ENCODE measurements at places on chromosomes 3 and 15.
A peak's percentile ranks its signal among the peaks of the same experiment; 100 is the strongest.

GRCh38 chr3:53260286-53260785 lies 4.5 kb upstream of the TKT start:
- no peak for DNase-seq

GRCh38 chr3:133750259-133750656 lies 4.1 kb downstream of the TF start:
- DNase-seq, result no peak

DNA sequence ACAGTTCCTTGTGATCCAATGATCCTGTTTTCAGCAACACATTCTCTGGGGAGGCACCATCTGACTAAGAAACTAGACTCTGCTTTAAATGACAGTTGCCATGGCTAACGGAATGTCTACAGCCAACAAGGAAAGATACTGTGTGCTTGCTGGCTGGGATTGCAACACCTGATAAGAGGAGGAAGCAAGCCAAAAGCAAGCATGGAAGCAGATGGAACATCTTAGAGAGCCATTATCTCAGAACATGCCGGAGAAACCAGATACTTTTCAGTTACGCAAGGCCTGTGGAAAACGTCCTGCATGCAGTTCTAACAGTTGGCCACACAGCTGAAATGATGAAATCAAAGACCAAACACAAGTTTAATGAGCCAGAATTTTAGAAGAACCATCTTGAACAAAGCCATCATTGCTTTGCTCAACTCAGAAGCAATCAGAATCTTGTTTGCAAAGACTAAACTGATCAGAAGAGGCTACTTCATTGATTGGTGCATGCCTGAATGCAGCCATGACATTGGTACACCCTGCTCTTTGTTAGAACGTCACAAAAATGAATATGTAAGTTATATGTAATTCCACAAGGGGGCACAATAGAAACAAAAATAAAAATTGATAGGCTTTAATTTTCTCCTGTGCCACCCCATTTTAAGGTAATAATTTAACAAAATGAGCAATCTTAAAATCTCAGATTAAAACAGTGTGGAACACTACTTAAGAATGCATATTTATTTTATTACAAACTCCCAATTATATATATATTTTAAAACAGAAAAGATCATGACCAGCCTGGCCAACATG lies 50.8 kb downstream of the GXYLT2 start:
- DNase-seq, result peak; percentile 63

- DNase-seq, result peak; percentile 54
These were observed 55.0 kb downstream of the CFAP20DC start for GRCh38 chr3:58994746-58995330.

GRCh38 chr3:112043621-112044201 lies 9.2 kb downstream of the TMPRSS7 start:
- DNase-seq, result peak; percentile 65

- DNase-seq, result no peak
These were observed 62.6 kb downstream of the CRTC3 start for GRCh38 chr15:90592131-90592881.

GRCh38 chr3:69088063-69088462 lies 3.3 kb downstream of the ARL6IP5 start:
- no peak for DNase-seq

DNA sequence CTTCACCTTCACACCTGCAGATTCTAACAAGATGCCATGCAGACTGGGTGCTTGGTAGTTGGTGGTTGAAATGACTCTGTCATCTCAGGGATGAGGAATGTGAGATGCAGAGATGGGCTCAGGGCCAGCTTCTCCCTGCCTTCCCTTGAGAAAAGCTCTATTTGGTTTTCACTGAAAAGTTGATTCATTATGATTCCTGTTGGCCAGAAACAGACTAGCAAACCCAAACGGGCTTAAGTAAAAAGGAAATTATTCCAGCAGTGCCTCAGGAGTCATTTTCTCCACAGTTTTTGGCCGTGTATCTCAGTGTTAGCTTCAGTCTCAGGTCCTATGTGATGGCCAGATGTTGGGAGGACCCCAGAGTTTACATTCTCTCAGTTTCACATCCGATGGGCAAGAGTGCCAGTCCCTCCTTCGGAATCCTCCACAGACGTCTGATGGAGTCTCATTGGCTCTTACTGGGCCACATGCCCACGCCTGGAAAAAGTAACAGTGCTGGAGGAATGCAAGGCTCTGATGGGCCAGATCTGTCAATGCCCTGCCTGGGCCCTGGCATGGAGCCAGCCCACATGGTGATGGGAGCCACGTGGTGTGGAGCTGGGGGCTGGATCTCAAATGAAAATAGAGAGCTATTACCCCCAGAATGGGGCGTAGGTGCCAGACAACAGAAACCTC lies 22.3 kb upstream of the SACM1L start:
- DNase-seq, result no peak

All from CD4-positive, alpha-beta T cell treated with Interleukin-12 subunit alpha and Interleukin-12 subunit beta, for 1 hour (primary cell).